ENCODE measurements at places on chromosomes 4 and X. TPM values are rescaled to one million over a fixed set of nuclear protein-coding genes. Genes with fewer than 3 reads are reported as not detected.

The NRK gene
- total RNA-seq = 2.6 TPM

The CLNK gene
- not detected for total RNA-seq

The ZNF185 gene
- total RNA-seq = 7.5 TPM

The MTCP1 gene
- total RNA-seq = 3.2 TPM

The HSPA4L gene
- 14.5 TPM for total RNA-seq

The P2RY8 gene
- total RNA-seq = 1.5 TPM

The GPR173 gene
- total RNA-seq = 0.96 TPM

The SPANXD gene
- total RNA-seq = not detected

The TEX13D gene
- total RNA-seq = not detected

The USP46 gene
- 14.1 TPM for total RNA-seq

The MAGEB1 gene
- total RNA-seq = not detected

The DEFB131A gene
- total RNA-seq = not detected
